ENCODE measurements at places on chromosomes 7 and 10. TPM values are rescaled to one million over a fixed set of nuclear protein-coding genes. Genes with fewer than 3 reads are reported as not detected.

CRYGN gene
- not detected for total RNA-seq

VSIR gene
- 13.6 TPM for total RNA-seq

BICC1 gene
- 5.1 TPM for total RNA-seq

CYP26C1 gene
- total RNA-seq: not detected

CRTAC1 gene
- total RNA-seq: not detected

GRK5 gene
- 6.4 TPM for total RNA-seq

CFAP46 gene
- 0.79 TPM for total RNA-seq

NKX1-2 gene
- 3.3 TPM for total RNA-seq

ATAD1 gene
- 38.6 TPM for total RNA-seq

ZNF277 gene
- total RNA-seq: 22.5 TPM

TMEM168 gene
- total RNA-seq: 15.4 TPM

HIPK2 gene
- 10.4 TPM for total RNA-seq

FAM185A gene
- 9.2 TPM for total RNA-seq

SFTPA1 gene
- total RNA-seq: not detected

CRPPA gene
- total RNA-seq: 0.85 TPM

MYPN gene
- total RNA-seq: not detected

KLHDC10 gene
- total RNA-seq: 8.4 TPM

MOGAT3 gene
- not detected for total RNA-seq

CYP2W1 gene
- 13.1 TPM for total RNA-seq

LRRN3 gene
- total RNA-seq: 0.07 TPM

CFAP58 gene
- 0.28 TPM for total RNA-seq

GRM3 gene
- not detected for total RNA-seq

CCDC172 gene
- total RNA-seq: not detected

NPVF gene
- total RNA-seq: not detected

ST7 gene
- 13.3 TPM for total RNA-seq

MACC1 gene
- 16.7 TPM for total RNA-seq

FANK1 gene
- 10.2 TPM for total RNA-seq

Measured in airway epithelial cell (primary cell).